ENCODE measurements at places on chromosomes 7 and 10.

- DNase-seq: no peak
Observed at GRCh38 chr7:31885171-31885570, 185.0 kb downstream of the PDE1C start.

DNA sequence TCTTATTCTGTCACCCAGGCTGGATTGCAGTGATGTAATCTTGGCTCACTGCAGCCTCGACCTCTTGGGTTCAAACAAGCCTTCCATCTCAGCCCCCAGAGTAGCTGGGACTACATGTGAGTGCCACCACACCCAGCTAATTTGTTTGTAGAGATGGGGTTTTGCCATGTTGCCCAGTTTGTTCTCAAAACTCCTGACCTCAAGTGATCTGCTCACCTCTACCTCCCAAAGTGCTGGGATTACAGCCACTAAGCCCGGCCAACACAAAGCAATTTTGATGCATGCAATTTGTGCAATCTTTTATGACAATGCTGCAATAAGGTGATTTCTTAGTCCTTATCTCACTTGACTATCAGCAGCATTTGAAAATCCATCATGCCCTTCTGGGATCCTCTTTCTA, 333.1 kb downstream of the FRMD4A start:
- DNase-seq: no peak

DNA sequence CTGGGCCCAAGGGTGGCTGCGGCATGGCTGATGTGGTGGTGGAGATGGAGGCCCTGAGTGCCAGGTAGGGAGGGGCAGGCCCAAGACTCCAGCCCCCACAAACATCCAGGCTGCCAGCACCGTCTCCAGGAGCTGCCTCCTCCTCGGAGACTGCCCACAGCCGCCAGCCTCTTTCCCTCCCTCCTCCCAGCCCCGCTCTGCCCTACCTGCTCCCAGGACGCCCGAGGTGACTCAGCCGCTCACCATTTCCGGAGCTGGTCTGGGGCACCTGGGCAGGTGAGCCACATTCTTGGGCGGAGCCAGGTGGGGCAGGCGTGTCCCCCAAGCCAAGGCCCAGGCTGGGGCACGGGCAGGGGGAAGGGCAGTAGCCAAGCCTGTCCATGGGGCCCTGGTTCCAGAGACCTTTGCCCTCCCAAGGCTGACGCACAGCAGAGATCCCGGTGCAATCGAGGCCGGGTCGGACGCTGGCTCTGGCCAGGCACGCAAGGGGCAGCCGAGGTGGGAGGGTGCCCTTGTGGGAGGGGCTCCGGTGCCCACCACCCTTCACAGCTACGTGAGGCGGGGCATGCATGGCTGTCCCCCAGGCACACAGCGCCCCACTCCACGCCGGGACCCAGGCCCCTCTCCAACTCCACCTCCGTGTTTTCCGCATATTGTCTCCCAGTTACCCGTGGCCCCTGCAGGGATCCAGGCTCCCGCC, 8.8 kb downstream of the ADAP1 start:
- DNase-seq: peak; percentile 95

GRCh38 chr10:76394707-76395042, 963.3 kb downstream of the LRMDA start:
- DNase-seq: no peak

GRCh38 chr10:78062296-78062695, 28.6 kb downstream of the RPS24 start:
- DNase-seq: no peak

GRCh38 chr7:18212758-18213157, 185.1 kb upstream of the PRPS1L1 start:
- no peak for DNase-seq

DNA sequence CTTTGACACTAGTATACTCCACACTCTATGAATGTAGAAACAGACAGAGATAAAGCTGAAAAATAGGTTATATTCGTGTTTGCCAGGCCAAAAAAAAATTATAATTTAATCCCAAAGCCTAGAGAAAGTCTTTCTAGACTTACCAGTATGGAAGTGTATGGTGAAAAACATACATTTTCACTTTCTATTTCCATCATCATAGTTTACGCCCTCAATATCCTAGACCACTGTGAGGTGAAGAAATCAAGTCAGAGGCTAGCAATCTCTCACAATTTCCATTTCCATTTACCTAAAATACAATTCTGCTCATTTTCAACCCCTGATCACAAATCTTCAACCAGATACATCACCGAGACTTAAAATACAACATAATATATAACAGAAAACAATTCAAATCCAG, 16.2 kb downstream of the GPR22 start:
- DNase-seq: no peak

- no peak for DNase-seq
Observed at GRCh38 chr10:23368816-23369640, 24.4 kb upstream of the C10orf67 start.

DNA sequence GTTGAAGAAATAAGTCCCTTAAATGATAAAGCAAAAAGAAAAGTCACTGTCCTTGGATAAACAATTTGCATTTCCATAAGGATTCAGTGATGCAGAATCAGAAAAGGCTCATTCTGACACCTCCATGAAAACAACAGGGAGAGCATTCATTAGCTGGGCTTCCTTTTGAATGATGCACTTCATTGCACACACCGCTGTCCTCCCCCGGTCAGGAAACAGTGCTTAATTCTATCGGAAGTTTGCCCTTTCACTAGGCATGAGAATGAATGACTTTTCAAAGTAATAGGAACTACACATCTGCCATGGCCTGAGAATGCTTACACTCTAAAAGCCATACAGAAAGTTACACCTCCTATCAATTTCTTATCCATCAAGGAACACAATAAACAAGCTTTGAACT, 4.2 kb downstream of the PCDH15 start:
- DNase-seq: no peak

DNA sequence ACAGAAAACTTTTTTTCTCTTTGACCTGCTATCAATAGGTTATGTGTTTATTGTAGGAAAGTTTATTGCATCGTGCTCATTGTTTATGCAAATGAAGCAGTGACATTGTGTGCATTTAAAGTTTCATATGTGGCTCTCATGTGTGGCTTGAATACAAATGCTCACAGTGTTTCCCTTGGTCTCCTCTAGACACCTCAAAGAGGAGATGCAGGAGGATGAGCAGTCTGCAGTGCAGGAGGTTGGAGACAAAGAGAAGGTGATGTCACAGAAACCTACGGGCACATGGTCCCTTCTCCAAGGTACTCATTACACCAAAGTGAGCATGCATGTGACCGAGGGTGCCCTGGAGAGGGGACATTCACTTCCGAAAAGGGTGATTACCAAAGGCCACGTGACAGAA, 430.2 kb downstream of the INHBA start:
- no peak for DNase-seq

- DNase-seq: no peak
Observed at GRCh38 chr10:97566336-97566996, 6.1 kb upstream of the ANKRD2 start.

DNA sequence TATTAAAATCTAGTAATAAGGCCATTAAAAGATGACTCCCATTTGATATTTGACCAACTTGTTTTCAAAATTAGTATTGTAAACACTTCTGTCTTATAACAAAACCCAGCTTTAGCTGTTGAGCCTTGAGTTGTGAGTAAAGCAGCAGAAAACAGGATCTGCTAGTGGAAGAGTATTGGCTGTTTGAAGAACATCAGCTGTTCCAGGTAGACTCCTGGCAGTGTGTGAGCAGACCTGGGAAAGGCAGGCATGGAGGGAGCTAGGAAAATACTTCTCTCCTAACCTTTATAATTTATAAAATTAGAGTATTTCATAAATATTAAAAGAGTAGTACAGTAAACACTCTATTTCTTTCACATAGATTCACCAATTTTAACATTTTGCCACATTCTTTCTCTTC, 29.0 kb downstream of the KAT6B start:
- DNase-seq: no peak

GRCh38 chr7:99648843-99649242, 31.0 kb downstream of the CYP3A5 start:
- no peak for DNase-seq

DNA sequence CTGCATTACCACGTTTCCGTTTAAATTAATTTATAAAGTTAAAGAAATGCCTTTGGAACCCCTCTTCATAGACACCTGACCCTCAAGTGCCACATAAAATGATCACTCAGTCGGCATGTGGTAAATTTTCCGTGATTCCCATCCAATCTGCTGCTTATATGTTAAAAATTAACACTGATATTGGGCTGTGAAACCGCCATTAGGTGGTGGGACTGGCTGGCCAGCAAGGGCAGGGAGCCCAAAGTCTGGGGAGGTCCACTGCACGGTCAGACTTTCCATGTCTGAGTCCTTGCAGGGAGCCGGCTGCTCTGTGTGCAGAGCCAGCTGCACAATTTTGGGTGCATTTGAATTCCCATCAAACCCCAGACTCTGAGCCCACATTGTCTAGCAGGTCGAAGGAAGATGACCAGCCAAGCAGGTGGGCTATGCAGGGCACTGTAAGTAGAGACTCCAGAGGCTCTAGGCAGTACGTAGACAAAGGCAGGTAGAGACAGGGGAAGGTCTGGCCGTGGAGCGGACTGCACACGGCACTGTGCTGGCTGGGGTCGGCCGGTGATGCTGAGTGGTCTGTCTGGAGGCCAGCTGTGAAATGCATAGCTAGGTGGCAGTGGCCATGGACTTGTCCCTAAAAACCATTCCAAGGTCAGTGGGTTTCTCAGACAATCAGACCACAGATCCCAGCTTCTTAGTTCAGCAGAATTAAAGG, 122.9 kb downstream of the SH3PXD2A start:
- DNase-seq: no peak

DNA sequence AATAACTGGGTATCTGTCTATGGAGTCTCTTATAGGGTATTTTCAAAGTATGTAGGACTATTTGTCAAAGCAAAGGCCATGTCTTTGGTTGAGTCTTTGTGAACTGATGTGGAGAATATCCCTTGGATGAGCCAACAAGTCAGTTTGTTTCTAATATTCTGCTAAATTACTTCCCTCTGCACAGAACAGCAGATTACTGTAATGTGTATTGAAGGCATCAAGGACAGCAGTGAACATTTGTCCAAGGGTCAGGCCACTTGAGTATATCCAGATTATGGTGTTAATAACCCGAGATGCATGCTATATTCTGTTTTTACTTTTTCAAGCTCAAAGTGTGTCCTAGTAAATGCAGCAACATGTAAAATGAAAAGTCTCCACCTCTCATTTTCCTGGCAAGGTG, 144.2 kb upstream of the GLI3 start:
- DNase-seq: no peak

DNA sequence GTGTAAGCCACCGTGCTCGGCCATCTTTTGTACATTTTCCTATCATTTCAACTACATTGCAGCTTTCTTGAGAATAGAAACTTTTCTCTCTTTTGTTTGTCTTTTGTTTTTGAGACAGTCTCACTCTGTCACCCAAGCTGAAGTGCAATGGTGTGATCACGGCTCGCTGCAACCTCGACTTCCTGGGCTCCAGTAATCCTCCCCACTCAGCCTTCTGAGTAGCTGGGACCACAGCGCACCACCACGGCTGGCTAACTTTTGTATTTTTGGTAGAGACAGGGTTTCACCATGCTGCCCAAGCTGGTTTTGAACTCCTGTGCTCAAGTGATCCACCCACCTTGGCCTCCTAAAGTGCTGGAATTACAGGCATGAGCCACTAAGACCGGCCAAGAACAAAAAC, 31.3 kb upstream of the DAGLB start:
- DNase-seq: no peak

GRCh38 chr10:63819753-63820329, 298.6 kb downstream of the REEP3 start:
- peak; percentile 73 for DNase-seq

- DNase-seq: no peak
Observed at GRCh38 chr10:6145166-6145987, 56.5 kb downstream of the RBM17 start.

GRCh38 chr7:135853008-135853407, 104.4 kb upstream of the FAM180A start:
- no peak for DNase-seq

DNA sequence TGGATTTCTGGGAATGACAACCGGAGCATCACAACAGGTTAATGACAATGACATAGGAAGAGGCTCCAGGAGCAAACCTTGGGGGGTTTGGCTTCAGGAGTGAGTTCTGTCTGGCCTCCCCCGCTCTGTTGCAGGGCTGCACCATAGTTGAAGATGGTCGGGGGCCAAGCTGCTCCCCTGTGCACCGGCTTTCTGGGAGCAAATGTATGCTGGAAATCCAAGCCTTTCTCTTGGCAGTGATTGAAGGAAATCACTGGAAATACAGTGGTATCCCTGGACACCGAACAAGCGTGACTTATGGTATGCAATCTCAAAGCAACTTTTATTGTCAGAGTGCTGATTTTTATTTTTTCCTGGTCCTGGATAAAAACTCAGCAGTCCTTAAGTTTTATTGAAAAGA, 251.9 kb upstream of the ZNF32 start:
- no peak for DNase-seq

DNA sequence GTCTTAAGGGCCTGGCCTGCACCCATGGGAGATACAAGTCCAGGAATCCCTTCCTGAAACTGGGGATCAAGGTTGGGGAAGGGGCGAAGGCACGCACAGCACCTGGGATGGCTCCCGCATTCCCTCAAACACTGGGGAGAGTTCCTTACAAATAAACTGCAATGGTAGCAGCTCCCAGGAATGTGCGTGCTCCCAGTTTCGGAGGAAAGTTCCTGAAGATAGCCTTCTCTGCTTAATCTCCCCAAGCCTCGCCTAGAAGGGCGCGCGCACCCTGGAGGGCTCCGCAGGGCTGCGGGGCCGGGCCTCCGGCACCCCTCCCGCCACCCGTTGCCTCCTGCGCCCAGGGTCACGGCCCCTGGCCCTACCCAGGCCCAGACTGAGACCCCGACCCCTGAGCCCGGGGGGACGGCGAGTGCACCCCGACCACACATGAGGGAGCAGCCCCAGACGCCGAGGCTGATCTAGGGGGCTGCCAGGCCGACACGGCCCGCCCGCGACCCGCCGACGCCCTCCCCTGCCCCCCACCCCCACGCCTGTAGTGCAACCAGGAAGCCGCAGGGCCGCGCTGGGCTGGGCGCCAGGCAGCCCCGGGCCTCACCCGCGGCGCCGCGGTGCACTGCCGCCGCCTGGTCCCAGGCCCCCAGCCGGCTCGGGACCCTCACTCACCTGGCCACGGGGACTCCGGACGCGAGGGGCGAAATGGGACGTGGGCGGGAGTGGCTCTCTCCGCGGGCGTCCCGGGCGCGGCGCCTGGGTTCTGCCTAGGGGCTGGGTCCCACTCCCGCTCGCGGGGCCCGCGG, 460 bp downstream of the ANXA11 start:
- DNase-seq: peak; percentile 64

- DNase-seq: no peak
Observed at GRCh38 chr10:31906039-31906438, 22.6 kb downstream of the ARHGAP12 start.

DNA sequence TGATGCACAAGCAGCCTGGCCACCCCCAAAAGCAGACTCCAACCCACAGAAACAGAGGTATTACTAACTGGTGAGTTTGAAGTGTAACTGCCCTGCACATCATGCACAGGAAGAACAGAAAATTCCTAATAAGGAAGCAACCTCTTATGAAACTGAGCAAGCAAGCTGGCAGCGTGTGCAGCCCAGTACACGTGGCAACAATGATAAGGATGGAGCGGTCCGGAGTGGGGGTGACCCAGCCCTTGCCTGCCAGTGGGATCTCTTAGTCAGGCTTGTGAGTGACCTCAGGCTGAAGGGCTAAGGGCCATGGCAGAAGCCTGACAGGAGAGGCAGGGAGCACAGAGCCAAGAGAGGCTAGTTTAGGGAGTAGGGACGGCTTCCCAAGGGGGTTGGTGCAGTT, 22.1 kb upstream of the AOAH start:
- no peak for DNase-seq

- DNase-seq: no peak
Observed at GRCh38 chr7:15284396-15284795, 277.4 kb downstream of the AGMO start.
